ENCODE measurements at places on chromosomes 7 and 10.
A peak's percentile ranks its signal among the peaks of the same experiment; 100 is the strongest.

- no peak for DNase-seq
These were observed 44.9 kb downstream of the SMURF1 start for GRCh38 chr7:99098824-99099498.

DNA sequence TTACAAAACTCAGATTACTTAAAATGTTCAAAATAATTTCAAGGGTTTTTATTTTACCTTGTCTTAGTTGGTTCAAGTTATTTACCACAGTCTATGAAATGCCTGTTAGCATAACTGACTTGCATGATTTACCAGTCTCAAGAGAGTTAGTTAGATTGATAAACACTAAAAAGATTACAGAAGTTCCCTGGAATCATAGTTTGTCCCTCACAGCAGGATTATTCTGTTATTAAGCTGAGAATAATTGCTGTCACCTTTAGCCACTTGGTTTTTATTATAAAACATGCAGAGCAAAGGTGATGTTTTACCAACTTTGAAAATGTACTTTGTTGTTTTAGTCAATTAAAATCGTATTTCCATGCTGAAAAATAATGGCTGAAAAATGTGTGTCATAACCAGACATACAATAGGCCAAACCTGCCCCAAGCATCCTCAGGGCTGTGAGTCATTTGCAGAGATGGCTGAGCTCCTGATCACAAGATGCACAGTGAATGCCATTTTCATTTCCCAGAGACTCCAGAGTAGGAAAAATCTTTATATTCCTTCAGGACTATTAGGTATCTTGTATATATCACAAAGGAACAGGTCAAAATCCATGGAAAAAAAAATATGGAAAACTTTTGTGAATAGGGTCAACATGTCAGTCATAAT lies 87.8 kb upstream of the DKK1 start:
- DNase-seq = no peak

GRCh38 chr10:13990392-13990805 lies 340.3 kb downstream of the FRMD4A start:
- DNase-seq = no peak

DNA sequence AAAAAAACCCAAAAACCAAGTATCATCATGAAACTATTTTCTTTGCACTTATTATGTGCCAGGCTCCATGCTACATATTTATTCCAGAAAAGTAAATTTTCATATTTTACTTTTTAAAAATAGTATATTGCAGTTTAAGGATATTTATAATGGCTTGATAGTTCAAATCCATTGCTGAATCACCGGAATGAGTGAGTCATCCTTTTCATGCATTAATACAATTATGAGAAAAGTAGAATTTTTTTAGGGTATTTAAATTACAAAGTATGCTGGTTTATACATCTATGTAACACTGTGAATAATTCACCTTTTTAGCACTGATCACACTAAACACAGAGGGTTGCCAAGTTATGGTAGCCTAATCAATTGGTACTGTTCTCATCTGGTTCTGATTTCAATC lies 54.3 kb downstream of the SLC16A9 start:
- no peak for DNase-seq

GRCh38 chr10:124511205-124512039 lies 49.8 kb downstream of the LHPP start:
- DNase-seq = no peak

GRCh38 chr7:95686109-95686508 lies 86.2 kb upstream of the DYNC1I1 start:
- no peak for DNase-seq

DNA sequence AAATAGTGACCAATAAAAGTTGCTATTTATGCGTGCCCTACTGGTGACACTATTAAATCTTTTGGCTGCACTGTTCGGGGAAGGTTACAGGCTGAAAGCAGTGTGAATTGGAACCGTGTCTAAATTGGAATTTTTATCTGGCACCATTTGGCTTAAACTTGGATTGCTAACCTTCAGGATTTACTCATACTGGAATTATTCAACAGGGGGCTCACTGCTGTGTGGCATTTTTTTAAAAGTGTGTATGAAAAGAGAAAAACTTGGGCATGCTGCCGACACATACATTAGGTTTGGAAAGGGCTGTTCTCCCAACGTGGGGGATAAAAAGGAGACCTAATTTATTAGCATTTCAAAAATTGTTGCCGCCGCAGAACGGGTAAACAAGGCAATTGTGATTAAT lies 537.9 kb upstream of the MGMT start:
- no peak for DNase-seq

GRCh38 chr10:129845111-129845753 lies 118.8 kb downstream of the EBF3 start:
- DNase-seq = no peak

GRCh38 chr10:7412928-7413282 lies 2.1 kb upstream of the SFMBT2 start:
- DNase-seq = no peak

DNA sequence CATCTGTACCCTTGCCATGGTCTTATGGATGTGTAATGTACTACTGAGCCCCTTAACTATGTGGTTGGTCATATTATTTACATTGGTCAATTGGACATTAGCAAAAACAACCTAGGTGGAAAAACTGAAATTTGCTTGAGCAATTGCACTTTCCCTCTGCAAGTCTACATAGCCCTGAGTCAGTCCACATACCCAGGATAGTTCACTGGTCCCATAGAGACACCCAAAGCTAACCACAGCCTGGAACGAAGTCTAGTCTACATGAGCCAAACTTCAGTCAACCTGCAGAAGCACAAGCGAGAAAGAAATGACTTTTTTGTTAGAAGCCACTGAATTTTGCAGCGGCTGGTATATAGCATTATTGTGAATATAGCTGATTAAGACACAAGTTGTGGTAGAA lies 37.6 kb upstream of the COL1A2 start:
- DNase-seq = no peak

GRCh38 chr10:63133821-63134557 lies 861 bp downstream of the NRBF2 start:
- DNase-seq = no peak

GRCh38 chr10:133278577-133279265 lies 2.1 kb upstream of the ADAM8 start:
- DNase-seq = peak; percentile 88

GRCh38 chr10:43202657-43203447 lies 64.0 kb downstream of the RASGEF1A start:
- peak; percentile 55 for DNase-seq

- DNase-seq = no peak
These were observed 6.9 kb downstream of the TMEM130 start for GRCh38 chr7:98862716-98863420.

DNA sequence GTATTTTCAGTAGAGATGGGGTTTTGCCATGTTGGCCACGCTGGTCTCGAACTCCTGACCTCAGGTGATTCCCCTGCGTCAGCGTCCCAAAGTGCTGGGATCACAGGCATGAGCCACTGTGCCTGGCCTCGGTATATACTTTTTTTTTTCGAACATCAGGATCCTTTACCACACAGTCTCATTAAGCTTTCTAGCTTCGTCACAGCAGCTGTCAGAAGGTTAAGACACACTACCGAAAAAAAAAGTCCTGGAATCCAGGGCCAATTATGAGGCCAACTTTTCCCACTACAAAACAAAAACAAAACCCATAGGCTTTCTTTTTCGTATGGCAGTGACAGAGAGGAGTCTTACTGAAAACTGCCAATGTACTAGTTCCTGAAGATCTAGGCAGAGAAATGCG lies 30.7 kb downstream of the ZC3HC1 start:
- no peak for DNase-seq

- peak; percentile 39 for DNase-seq
These were observed 1.6 kb upstream of the ZNF239 start for GRCh38 chr10:43576062-43576461.

DNA sequence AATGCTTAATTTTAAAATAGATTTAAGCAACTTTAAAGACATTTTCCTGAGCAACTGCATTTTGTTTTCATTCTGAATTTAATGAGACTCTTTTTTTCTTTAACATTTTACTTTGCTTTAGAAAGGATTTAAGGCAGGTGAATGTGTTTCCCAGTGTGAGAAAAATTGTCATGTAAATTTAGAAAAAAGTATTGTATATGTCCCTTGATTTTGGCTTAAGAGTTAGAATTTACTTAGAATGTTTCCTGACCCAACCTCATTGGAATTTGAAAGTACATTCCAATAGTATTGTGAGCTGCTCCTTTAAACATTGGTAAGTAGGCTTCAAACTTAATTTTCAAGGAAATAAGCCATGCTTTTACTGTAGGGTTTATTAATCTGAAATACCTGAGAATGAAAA lies 110.2 kb downstream of the PTEN start:
- no peak for DNase-seq

DNA sequence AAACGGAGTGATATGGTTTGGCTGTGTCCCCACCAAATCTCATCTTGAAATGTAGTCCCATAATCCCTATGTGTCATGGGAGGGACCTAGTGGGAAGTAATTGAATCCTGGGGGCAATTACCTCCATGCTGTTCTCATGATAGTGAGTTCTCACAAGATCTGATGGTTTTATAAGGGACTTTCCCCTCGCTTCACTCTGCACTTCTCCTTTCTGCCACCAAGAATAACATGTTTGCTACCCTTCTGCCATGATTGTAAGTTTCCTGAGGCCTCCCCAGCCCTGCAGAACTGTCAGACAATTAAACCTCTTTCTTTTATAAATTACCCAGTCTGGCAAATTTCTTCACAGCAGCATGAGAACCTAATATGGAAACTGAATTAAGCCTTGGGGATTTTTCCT lies 19.1 kb downstream of the FAM3C start:
- no peak for DNase-seq

GRCh38 chr10:112213836-112214235 lies 30.3 kb upstream of the GPAM start:
- DNase-seq = no peak

- no peak for DNase-seq
These were observed 197.2 kb upstream of the FRMD4A start for GRCh38 chr10:14527915-14528314.

DNA sequence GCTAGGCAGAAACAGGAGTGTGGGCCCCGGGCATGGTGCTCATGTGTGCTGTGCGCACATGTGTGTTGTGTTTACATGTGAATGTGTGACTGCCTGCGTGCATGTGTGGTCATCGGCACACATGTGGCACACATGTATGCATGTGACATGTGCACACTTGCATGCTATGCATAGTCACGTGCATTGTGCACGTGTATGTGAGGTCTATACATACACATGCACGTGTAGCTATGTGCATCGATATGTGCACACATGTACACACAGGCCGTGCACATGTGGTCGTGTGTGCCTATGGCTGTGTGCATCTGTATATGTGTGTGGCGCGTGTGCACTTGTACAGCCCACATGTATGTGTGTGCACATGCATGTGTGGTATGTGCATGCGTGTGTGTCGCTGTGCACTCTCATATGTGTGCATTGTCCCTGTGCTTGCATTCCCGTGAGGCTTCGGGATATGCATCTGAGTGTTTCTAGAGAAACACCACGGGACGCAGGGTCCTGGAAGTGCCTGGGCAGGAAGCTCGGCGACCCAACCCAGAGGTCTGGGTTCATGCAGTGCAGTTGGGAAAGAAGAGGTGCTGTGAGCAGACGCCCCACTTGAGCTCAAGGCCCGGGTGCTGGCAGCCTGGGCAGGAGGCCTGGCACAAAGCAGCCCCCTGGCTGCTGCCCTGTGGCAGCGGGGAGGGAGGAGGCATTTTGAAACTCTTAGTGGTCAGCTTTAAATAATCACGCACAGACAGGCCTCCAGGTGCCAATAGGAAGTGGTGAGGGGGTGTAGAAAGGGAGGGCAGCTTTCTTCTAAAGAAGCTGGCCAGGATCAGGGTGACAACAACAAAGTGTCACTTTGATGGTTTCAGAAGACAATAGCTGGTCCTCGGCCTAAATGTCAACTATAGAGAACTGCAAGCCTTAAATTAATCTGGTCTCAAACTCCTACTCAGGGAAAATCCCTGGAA lies 410.0 kb upstream of the MGMT start:
- DNase-seq = no peak

GRCh38 chr10:133523631-133524203 lies 3.4 kb upstream of the CYP2E1 start:
- DNase-seq = no peak

DNA sequence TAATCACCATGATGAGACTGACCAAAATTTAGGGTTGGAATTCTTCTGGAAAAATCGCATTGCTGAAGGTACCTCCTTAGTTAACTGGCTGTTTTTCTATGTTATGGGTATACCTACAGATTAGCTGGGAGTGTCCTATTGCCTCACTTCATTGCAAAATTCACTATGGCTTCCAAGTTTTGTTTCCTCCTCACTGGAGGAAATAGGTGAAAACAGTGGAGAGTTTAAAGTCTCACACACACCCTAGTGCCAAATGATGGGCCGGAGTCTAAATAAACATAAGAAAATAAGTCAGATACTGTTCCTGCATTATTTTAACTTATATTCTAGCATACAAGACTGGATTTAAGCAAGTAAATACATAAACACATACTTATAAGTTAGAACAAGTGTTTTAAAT lies 98.2 kb downstream of the AHR start:
- no peak for DNase-seq

GRCh38 chr10:34644224-34644623 lies 170.9 kb downstream of the PARD3 start:
- no peak for DNase-seq

GRCh38 chr10:110460111-110460809 lies 37.4 kb upstream of the DUSP5 start:
- peak; percentile 60 for DNase-seq

DNA sequence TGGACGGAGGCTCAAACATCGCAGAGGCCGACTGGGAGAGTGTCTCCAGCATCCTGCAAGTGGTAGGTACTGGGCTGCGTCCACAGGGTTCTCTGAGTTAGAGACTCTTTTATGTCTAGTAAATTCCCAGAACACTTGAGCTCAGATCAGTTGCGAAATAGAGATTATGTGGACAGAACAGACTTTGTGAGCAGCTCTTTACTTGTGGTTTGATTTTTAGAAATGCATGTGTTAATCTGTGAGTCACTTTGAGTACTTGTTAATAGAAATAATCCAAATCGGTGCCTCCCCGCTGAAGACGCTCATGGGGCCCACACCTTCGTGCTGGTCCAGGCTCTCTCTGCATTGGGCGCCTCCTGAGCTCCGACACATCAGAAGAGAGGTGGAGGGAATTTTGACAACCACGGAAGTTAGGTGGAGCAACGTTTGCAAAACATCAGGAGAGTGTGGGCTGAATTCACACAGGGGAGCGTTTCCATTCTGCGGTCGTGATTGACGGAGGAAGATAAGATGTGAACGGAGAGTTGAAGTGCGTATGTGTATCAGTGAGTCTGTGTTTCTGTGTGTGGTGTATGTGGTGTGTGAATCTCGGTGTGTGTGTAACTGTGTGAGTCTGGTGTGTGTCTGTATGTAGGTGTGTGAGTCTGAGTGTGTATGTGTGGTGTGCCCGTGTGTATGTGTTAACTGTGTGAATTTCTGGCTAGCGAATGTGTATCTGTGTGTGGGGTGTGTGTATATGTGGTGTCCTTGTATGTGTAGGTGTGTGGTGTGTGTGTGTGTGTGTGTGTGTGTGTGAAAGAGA lies 32.1 kb downstream of the PFKP start:
- no peak for DNase-seq

Measured in CD4-positive, alpha-beta T cell treated with Interleukin-1 beta for 1 hour (primary cell).